ENCODE measurements at places on chromosomes 5 and 9.

DNA sequence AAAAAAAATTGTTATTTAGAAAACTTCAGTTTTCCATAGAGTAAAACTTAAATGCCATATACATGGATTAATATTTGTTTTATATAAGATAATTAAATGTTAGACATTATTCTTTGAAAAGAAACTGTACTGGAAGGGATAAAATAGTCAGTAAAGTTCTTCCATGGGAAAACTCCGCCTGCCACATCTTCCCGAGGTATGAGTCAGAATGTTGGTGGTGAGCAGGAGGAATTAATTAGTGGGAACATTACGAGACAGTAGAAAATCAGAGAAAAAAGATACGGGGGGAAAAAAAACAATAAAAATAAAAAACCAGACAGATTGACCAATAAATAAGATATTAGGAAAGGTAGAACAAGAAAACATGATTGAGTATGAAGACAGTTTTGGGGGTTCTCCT, 930.3 kb upstream of the C9orf72 start:
- no peak for DNase-seq

GRCh38 chr5:173329491-173330337, 1.5 kb upstream of the STC2 start:
- no peak for DNase-seq

- DNase-seq, result no peak
These were observed 126.1 kb upstream of the HAPLN1 start for GRCh38 chr5:83846624-83847350.

GRCh38 chr5:180640611-180640860, 8.9 kb downstream of the FLT4 start:
- DNase-seq, result no peak

DNA sequence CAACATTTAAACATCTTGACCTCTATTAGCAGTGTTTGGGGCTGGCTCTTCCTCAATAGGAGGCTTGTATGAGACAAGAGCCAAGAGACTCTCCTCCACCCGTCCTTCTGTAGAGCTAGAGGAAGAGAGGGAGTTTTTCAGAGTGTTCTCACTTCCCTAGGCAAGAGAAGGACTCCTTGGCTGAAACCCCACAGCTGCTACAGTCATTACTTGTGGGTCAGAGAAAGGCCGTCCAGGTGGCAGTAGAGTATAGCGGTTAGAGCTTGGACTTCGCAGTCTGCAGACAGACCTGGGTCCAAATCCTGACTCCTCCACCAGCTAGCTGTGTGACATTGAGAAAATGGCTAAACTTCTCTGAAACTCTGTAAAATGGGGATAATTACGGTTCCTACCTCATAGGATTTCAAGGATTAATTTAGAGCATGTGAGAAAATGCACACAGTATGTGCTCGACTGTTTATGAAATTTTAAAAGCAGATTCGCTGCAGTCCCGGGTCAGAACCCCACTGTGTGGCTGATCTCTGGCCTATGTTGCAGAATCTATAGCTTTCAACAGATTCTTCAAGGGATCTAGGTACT, 80.8 kb upstream of the ARAP3 start:
- DNase-seq, result no peak

- peak; percentile 17 for DNase-seq
These were observed 232.6 kb downstream of the MAST4 start for GRCh38 chr5:66828548-66829357.

GRCh38 chr9:133657120-133657661, 21.0 kb downstream of the DBH start:
- DNase-seq, result no peak

GRCh38 chr5:155605920-155606319, 592.4 kb downstream of the KIF4B start:
- no peak for DNase-seq

GRCh38 chr5:115599924-115600323, 2.4 kb downstream of the TICAM2 start:
- DNase-seq, result no peak

DNA sequence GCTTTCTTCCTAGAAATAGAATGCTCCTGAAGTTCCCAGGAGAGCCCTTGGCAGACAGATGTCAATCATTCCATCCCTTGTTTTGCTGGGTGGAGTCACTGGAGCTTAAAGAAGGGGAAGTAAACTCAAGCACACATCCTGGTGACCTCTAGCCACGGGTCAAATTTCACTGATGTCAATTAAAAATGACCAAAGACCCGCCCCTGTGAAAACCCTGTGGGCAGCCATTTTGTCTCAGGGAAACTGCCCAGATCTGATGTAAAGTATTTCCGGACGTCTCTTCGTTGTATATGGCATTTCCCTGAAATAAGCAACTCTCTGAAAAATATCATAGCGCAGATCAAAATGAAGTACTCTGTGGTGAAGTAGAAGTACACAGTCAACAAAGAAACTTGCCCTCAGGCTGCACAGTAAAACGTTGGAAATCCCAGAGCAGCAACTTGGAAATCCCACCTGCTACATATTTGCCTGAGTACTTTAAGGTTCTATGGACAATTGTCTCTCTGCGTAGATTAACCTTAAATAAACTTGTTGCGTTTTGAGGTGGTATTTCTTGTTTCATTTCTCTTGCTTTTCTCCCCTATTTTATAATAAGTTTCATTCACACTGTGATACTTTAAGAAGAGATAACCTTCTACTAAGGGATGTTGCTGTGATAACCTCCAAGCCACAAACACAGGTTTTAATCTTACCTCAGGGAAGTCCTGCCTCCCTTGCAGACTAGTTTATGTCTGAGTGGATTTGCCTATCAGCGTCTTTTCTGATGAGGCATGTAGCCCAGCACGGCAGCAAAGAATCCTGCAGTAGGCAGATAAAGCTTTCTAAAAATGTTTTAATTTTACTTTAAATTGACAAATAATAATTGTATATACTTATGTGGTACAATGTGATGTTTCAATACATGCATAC, 60.9 kb upstream of the PIP5K1B start:
- no peak for DNase-seq

- no peak for DNase-seq
These were observed 58.8 kb upstream of the GGTA1 start for GRCh38 chr9:121558473-121558872.

- no peak for DNase-seq
These were observed 68.6 kb downstream of the RFX3 start for GRCh38 chr9:3457175-3457574.

- no peak for DNase-seq
These were observed 53.1 kb upstream of the DAB2IP start for GRCh38 chr9:121598167-121598964.

- no peak for DNase-seq
These were observed 678.5 kb upstream of the NUDT12 start for GRCh38 chr5:104241046-104241445.

DNA sequence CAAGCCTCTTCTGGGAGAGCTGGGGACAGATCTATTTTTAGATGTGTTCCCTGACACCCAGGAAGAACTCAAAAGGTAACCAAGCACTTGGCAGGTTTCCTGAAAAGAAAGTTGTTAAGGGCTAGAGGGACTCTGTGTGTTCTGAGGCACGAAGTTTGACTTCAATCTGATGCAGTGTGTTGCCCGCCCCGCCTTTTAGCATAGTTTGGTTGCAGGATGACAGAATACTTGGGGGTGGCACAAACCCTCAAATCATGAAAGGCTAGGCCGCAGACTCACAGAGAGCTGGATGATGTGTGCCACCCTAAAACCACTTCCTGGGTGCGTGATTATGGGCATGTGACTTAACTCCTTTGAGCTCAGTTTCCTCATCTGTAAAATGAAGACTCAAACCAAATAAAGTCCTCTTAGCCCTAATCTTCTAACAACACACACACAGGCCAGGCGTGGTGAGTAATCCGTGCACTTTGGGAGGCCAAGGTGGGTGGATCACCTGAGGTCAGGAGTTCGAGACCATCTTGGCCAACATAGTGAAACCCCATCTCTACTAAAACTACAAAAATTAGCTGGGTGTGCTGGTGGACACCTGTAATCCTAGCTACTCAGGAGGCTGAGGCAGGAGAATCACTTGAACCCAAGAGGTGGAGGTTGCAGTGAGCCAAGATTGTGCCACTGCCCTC, 12.8 kb upstream of the NDFIP1 start:
- DNase-seq, result peak; percentile 74

DNA sequence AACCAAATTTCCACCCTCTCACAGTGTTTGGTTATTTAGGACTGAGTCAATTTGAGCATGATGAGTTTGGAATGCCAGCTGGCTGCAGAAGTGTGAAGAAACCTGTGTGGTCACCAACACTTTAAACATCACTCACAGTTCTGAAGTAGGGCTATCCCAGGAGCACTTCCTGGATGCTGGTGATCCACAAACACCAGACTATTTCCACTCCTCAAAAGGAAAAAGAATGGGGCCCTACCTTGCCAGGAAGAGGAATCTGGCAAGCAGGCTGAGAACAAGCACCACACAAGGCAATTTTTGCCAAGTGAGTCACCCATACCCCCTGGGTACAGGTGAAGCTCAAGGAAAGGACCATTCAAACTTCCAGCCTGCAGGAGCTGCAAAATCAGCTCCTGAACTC, 294.2 kb upstream of the PTGER4 start:
- DNase-seq, result no peak

DNA sequence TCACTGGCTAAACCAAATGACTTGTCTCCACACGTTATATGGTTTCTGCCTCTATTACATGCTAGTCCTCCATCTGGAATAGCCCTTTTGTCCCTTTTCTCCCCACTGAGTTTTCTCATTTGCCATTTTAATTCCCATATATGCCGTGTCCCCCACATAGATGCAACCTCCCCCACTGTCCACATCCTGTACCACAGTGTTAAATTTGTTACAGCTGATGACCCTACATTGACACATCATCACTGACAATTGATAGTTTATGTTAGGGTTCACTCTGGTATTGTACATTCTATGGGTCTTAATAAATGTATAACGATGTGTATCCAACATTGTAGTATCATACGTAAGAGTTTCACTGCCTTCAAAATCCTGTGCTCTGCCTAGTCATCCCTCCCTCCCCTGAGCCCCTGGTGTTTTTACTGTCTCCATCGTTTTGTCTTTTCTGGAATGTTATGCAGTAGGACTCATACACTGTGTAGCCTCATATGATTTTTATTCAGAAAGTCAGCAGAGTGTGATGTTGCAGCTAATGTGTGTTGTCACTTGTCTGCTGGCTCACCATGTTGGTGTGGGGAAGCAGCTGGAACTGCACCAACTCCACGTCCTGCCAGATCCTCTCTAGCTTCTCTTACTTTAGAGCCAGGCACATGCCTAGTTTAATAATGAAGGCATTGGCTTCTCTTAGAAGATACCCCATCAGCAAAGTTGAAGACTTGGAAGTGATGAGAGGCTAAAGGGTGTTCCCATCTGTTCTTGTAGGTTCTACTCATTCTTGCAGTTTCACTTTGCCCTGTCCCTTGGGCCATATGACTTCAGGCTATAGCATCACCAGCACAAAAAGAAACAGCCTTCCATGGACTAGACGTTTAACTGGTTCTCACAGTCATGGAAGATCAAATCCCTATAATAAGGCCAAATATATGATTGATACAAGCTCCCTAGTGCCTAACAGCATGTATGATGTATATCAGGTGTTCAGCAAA, 30.2 kb downstream of the LRRC70 start:
- no peak for DNase-seq

- no peak for DNase-seq
These were observed 44.7 kb downstream of the GAS1 start for GRCh38 chr9:86902586-86902985.

DNA sequence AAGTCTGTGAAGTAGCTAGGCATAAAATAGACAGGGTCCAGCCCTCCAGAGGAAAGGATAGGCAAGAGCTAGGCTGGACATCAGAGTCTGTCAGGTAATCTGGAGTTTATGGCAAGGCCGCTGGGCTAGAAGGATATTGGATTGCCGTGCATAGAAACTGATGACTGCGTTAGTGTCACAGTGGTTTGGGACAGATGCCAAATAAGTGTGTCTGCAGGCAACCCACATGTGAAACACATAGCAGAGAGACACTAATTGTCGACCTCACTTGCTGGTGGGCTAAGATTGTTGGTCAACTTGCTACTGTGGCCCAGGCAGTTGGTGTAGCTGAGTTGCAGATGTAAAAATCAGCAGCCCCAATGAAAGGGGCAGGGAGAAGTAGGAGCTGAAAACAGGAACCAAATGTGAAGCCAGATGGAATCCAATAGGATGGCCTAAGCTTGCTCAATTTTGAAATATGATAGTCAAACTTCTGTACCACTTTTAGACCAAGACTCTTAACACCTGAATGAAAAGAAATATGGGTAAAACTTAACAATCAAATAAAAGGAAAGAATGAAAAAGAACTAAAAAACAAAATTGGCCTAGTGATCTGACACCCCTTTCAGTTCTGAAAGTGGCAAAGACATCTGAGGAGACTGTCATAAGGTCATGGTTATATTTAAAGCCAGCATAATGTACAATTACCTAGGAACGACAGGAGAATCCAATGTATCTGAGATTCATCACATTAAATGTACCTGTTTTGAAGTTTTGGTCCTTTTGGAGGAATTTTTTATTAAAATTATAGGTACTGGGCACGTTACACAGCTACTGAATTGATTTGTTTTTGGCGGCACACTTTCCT, 243.3 kb upstream of the ACTBL2 start:
- DNase-seq, result no peak

DNA sequence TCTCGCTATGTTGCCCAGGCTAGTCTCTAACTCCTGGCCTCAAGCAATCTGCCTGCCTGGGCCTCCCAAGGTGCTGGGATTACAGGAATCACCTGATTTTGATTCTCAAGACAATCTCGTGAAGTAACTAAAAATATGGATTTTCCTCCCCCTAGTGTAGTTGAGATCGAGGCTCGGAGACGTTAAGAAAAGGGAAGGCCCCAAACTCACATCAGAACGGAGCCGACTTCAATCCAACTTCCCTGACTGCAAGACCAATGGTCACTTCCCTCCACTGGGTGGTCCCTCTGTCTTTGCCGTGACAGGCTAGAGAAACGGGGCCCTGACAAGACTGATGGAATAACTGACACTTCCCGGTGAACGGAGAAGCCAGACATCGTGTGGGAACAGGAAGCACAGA, 28.3 kb downstream of the BARHL1 start:
- no peak for DNase-seq

GRCh38 chr9:134376386-134377142, 50.3 kb downstream of the RXRA start:
- no peak for DNase-seq

GRCh38 chr5:178196986-178197385, 7.3 kb upstream of the HNRNPAB start:
- no peak for DNase-seq

GRCh38 chr5:149922950-149923349, 21.6 kb downstream of the PDE6A start:
- no peak for DNase-seq

- DNase-seq, result no peak
These were observed 214.3 kb downstream of the ARHGAP26 start for GRCh38 chr5:142984525-142984924.
